HT-29 (cell line): ENCODE measurements at places on chromosomes 7 and 10.

GRCh38 chr10:92692080-92692671 is 2.4 kb downstream of the HHEX start:
- no peak for DNase-seq

DNA sequence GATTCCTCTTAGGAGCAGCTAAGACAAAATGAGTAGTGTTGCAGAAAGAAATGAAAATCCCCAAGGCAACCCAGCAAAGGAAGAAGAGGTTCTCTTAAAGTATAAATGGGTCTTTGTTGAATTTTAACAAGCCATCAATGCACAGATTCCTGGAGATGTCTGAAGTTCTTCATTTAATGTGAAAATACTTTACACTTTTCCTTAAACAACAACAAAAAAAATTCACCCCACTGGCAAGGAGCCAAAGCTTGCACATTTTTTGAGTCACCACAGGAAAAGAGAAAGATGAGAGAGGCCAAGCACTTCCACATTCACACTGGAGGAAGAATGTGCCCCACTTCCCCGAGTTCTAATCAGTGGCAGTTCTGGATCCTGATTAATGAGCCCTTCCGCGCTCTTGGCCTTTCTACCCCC is 286.4 kb upstream of the MEOX2 start:
- DNase-seq = no peak

DNA sequence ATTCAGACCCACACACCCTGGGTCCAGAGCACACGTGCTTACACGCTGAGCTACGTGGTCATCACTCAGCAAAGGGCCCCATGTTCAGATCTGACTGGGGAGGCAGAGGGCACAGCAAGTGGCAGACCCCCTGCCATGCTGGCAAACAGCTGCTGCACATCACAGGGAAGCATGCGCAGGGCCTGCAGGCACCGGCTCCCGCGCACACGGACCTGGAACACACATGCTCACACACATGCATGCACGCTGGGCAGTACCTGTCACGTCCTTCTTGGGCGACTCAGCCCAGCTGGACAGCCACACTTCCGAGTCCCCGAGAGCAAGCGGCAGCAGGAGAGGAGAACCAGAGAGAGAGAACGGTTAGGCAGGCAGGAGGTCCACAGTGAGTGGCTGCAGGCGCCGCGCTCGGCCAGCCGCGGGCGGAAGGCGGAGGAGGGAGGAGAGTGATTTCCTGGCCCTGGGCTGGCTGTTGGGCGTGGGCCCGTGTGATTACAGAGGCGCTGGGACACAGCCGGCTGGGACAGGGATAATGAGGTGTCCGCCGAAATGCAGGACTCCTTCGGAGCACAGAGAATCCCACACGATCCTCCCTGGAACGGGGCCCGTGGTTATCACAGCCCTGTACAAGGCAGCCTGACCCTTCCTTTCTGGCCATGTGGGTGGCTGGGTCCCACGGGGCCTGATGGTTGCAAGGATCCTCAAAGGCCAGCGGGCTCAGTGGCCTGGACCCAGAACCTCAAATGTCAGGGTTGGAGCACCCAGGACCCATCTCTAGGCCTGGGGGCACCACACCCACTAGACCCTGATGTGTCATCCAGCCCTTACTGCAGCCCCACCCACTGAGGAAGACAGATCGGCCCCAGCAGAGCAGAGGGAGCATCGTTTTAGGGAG is 175.1 kb downstream of the NEURL1 start:
- DNase-seq = no peak

- no peak for DNase-seq
These were observed 1.7 kb downstream of the NYAP1 start for GRCh38 chr7:100485471-100485876.

DNA sequence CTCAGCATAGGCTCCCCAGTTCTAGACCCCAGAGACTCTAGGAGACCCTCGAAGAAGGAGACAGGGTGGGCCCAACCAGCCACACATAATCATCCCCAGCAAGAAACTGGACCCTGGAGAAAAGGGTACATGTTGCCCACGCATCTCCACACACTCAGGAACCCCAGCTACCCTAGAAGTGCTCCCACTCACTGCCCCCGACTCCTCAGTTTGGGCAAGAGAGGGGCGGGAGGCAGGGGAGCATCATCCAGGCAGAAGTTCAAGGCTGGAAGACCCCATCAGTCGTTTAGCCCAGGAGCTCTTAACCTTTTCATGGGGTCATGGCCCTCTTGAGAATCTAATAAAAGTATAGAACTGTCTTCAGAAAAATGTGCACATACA is 1.8 kb upstream of the ZNF467 start:
- no peak for DNase-seq

GRCh38 chr10:96612055-96612830 is 25.4 kb upstream of the TM9SF3 start:
- no peak for DNase-seq

GRCh38 chr10:43648095-43648397 is 635 bp downstream of the ZNF32 start:
- DNase-seq = peak; percentile 5

DNA sequence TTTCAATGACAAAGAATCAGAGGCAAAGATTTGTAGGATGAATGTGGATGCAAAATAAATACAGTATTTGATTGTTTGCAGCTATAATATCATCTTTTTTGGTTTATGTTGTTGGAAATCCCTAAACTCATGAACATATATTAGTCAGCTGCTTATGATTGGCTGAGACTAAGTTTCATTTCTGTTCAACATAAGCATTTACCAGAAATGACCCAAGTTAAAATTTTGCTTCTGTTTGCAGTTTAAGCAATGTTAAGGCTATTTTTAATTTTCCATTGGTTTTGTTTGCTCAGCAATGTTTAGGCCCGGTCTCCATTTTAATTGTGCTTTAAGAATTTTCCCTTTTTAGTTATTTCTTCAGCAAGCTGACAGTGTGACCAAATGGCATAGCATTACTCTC is 22.0 kb downstream of the GIMAP6 start:
- DNase-seq = no peak

- no peak for DNase-seq
These were observed 348.5 kb upstream of the PRKCQ start for GRCh38 chr10:6928586-6928985.

GRCh38 chr10:100357059-100357858 is 10.2 kb downstream of the SCD start:
- no peak for DNase-seq

GRCh38 chr7:1060315-1061072 is 16.1 kb downstream of the GPR146 start:
- no peak for DNase-seq

DNA sequence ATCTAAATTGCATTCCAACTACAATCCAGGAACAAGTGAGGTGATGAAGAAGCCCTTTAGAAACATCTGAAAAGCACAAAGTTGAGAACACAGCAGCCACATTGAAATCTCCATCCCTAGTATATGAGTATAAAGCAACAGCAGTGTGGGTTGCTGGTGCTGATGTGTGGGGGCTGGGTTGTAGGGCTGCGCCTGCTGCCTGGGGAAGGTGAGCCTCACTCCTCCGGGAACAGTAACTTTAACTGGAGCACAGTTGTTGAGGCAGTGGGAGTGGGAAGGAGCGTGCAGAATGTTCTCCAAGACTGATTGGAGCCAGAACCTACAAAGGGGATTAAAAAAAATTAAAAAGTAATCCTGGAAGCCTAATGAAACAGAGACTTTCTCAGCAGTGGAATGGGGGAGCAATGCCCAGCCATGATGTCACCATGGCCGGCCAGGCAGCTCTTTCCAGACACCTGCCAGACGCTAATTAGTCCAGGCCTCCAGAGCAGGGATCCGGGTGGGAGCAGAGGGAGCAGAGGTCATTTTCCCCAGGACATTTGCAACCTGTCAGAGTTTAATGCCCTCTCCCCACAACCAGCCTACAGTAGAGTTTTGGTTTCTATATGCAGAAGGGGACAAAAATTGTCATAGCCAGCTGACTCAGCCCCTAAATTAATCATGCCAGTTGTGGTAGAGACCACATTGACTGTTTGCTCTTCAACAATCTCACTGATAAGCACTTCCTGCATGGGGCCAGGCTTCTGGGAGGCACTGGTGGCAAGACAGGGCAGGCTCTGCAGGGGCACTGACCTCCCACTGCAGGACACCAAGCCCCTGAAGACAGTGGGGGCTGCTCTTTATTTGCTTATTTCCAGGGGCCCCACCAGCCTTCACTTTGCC is 133.0 kb upstream of the ZNF32 start:
- DNase-seq = no peak

DNA sequence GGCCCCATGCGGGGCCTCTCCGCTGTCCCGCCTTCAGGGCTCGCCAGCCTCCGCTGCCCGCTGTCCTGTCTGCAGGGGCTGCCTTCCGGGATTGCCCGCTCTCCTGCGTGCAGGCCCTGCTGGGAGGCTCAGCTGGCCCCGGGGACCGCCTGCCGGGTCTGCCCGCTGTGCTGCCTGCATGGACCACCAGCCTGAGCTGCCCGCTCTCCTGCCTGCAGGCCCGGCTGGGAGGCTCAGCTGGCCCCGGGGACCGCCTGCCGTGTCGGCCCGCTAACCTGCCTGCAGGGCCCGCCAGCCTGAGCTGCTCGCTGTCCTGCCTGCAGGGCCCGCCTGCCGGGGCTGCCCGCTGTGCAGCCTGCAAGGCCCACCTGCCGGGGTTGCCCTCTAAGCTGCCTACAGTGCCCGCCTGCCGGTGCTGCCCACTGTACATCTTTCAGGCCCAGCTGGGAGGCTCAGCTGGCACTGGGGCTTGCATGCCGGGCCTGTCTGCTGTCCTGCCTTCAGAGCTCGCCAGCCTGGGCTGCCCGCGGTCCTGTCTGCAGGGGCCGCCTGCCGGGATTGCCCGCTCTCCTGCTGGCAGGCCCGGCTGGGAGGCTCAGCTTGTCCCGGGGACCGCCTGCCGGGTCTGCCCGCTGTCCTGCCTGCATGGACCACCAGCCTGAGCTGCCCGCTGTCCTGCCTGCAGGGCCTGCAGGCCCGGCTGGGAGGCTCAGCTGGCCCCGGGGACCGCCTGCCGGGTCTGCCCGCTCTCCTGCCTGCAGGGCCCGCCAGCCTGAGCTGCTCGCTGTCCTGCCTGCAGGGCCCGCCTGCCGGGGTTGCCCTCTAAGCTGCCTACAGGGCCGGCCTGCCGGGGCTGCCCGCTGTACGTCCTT is 165.1 kb downstream of the GLRX3 start:
- DNase-seq = no peak

- no peak for DNase-seq
These were observed 61.9 kb downstream of the MKI67 start for GRCh38 chr10:128064108-128064969.

DNA sequence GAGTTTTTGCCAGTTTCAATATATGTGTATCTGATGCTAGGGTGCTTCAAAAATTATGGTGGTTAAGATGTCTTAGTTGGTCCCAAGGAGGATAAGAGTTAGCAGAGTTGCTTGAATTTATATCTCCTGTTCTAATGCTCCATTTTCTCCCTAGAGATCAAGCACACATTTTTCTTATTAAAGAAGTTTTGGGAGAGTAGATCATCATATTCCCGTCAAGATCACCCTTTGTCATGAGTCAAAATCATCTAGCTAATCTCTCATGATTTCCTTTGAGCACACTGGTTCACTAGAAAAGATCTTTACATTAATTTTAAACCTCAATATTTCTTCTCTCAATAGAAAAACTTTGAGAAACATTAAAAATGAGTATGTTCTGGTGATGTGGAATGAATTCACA is 429.9 kb upstream of the SEMA3A start:
- DNase-seq = no peak

GRCh38 chr10:91564026-91564425 is 68.8 kb downstream of the PPP1R3C start:
- DNase-seq = no peak

DNA sequence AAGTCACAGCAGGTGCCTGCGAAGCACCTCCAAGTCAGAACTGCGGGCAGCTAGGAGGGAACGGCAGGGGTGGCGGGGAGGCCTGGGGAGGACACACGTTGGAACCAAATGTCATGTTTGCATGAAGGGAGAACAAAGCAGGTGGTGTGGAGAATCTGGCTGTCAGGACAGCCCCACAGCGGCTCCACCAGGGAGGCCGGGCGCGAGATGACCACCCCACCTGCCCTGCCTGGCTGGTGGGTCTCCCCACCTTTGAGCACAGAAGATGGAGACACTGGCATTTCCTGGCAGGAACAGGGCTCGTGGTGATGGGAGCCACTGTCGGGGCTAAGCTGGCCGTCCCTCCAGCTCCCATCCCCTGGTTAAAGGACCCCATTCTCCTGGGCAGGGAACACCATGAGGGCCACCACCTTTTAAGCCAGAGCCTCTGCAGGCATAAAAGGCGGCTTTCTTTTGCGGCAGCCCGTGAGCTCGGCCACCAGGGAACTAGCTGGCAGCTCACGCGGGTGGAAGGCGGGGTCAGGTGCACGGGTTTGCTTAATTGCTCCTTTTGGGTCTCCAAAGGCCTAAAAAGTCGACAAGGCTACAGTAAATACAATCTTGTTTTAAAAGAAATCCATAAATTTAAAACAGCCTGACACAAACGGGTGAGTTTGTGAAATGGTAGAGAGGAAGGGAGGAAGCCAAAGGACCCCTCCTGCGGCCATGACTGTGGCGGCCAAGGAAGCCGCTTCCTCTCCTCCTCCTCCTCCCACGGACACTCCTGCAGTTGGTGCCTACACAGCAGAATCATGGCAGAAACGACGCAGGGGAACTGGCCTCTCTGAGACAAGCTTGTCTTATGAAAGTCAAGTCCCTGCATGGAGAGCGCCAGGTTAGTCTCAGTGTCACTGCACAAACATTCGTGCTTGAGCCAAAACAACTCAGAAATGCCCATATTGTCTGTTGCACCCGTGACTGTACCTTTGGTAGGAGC is 213.8 kb downstream of the DNAJB6 start:
- no peak for DNase-seq

DNA sequence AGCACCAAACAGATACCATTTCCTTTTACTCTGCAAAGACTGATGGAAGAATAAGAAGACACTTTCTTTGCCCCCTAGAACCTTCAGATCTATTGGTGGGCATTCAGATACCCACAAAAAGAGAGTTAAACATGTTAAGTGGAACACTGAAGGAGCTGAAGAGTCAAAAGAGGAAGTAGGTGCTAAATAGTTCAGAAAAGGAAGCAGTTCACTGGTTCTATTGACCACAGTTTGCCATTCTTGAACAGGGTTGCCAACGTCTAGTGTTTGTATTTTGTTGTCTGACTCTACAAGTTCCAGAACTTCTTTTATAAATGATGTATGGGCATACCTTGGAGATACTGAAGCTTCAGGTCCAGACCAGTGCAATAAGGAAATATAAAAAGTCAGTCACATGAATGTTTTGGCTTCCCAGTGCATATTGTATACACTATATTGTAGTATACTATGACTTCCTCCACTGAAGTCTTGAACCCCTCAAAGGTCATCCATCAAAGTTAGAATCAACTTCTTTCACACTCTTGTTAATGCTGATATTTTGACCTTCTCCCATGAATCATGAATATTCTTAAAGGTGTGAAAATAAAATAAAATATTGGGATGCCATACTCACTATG is 47.5 kb upstream of the AGR3 start:
- no peak for DNase-seq

GRCh38 chr10:128560406-128560805 is 434.2 kb upstream of the MKI67 start:
- DNase-seq = no peak
